ENCODE measurements at places on chromosomes 3 and 15.

DNA sequence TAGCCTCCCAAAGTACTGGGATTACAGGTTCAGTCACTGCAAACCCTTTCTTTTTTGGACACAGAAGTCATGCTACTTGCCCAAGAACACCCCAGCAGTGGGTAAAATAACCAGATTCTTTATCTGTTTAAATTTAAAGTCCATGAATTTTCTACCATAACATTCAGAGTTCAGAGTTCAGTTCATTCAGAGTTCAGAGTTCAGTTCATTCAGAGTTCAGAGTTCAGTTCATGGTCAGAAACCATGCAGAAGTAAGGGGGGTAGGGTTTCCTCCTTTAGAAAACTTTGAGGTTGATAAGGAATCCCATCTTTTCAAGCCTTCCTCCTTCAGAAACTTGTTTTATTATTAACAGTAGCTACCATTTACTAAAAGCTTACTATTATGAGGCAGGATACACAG is 43.2 kb downstream of the RAF1 start:
- no peak for DNase-seq

- DNase-seq, result no peak
Observed at GRCh38 chr3:94453864-94454263, 391.0 kb downstream of the NSUN3 start.

DNA sequence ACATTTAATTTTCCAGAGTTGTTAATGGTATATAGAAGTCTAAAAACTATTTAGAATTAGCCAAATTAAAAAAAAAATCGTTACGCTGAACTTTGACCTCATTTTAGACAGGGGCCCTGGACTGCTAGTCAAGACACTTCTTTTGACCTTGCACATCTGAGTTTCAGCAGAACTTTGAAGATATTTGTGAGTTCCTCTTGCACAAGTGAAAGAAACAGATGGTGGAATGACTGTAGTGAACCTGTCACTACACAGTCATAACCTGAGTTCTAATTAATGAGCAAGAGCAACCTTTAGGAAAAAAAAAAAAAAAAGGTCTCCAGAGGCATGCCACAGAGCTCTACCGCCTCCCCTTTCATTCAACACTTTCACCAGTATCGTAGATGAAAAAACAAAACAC is 5.3 kb downstream of the MYO5C start:
- DNase-seq, result no peak

- no peak for DNase-seq
Observed at GRCh38 chr3:17639257-17639656, 103.2 kb downstream of the TBC1D5 start.

DNA sequence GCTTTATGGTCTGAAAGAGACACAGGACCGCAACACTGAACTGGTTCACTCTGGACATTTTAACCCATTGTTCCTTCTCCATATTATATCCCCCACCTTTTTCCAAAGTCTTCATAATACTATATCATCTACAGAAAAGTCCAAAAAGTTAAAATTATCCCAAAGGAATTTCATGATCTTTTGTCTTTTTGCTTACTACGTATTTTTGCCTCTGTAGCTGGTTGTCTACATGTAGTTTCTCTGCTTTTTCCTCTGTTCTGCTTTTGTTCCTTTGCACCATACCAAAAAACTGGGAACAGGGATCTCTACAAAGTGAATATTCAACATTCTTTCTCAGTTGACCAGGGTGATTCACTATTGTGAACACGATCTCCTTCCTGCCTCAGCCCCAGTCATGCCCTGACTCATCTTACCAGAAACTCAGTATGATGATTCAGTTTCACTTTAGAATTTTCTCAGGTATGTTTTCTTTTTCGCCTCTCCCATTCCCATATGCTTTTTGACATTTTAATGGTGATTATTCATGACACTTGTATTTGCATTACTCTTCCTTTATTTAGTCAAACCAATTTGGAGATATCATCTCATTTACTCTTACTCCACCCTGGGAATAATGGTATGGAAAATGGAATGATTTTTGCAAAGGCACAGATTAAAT is 14.5 kb downstream of the EMC4 start:
- no peak for DNase-seq

Measured in NCI-H446 treated with DMSO at 0.1 percent for 48 hours (cell line).